HFF-Myc (cell line): ENCODE measurements at places on chromosomes 4 and X.

DNA sequence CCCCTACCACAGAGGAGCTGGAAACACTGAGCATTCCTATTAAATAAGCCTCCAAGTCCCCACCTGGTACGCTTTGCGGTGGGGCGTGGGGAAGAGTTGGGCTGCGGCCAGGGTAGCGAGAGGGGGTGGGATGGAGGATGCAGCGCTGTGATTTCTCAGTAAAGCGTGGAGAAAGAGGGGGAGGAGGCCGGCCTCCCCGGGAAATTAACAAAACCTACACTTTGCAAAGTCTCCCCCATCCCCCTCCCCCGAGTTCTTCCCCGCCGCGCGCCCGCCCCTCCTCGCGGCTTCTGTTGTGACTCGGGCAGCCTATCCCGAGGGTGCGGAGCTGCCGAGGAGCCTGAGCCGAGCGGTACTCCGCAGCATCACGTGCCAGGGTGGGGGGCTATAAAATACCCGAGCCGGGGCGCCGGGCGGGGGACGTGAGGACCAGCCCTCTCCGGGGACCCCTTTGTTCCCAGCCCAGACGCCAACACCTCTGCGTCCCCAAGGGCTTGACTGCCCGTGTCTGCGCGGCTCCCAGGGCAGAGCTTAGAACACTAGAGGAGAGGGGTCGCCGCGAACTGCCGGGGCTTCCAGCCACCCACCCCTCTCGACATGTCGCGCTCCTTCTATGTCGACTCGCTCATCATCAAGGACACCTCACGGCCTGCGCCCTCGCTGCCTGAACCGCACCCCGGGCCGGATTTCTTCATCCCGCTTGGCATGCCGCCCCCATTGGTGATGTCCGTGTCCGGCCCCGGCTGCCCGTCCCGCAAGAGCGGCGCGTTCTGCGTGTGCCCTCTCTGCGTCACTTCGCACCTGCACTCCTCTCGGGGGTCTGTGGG lies at the start of gene GSX2:
Gene GSX2 (plus strand): TSS at position 416 of the 827 bp plus-strand sequence. CDS start 182 bp downstream, at position 598.
- DNase-seq: no peak

DNA sequence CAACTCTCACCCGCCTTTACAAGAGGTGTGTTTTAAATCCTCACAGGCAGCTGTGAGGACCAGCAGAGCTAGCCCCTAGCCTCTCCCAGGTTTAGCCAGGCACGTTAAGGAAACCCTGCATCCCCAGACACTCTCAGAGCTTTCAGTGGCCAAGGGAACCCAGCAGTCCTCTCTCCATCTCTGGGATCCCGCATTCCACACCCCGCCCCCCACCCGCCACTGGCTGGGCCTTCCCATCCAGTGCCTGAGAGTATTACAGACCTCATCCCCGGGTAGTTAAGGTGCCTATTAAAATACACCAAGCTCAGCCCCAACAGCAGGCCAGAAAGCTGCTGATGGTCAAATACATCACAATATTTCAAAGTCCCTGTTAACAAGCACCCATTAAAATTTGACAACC lies 256.2 kb downstream of the BCOR start:
- DNase-seq: no peak

GRCh38 chr4:158850800-158851644 lies 82.2 kb downstream of the FNIP2 start:
- DNase-seq: no peak

GRCh38 chr4:36990128-36990872 lies 254.2 kb upstream of the NWD2 start:
- no peak for DNase-seq

GRCh38 chr4:75726577-75726976 lies 2.2 kb downstream of the USO1 start:
- no peak for DNase-seq

DNA sequence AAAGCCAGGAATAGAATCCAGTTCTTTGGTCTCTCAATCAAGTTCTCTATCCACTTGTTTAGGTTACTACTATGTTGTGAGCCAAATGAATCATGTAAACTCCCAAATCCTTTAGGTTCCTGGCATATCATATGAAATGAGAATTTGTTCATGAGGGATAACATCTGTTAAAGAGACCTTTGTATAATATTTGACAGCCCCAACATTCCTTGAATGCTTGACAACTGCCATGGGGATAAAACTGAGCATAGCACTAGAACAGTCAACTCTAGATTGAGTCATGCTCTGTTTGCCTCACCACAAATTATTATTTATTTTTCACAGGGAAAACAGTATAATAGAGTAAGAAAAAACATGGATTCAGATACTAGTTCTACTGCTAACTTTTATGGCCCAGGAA lies 93.3 kb downstream of the NAA11 start:
- no peak for DNase-seq

DNA sequence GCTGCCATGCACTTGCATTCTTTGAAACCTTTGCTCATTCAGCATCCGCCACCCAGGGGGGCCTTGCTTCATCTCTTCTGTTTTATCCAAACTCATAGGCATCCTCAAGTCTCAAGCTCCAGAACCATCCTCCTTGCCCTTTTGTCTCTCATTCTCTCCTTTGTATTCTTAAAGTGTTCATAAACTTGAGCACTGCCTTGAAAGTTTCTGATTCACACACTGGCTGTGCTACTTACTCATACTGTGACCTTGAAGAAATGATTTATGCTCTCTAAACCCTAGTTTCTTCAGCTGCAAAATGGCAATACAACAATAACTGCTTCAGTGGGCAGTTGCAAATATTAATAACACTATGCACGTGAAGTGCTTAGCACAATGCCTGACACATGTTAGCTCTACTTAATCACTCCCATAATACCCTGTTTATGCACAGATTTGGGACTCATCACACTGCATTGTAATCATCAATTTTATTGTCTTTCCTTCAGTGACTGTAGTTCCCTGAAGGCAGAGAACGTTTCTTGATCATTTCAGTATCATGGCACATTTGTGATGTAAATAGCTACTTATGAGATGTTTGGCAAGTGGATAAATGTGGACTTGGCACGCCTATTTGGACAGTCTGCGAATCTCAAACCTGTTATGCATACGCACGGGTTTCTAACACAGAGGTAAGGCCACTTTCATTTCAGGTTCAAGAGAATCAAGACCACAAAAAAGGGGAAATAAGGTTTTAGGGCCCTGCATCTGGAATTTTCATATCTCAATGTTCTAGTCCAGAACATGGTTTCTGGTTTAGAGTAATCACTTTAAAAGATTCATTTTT lies 291.0 kb downstream of the LDB2 start:
- DNase-seq: no peak

DNA sequence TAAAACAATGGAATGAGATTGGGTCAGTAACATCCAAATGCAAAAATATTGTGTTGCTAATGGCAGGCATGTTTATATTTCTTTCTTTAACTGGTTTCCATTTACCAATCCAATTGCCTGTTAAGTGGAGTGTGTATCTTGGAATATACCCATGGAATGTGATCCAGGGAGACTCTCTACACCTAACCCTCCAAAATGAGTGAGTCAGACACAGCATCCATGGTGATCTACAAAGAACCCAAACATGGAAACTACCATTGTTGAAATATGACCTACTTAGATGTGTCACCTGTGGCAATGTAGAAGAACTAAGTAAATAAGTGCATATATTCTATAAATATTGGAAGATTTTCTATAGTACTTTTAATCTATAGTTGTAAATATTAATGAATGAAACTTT lies 110.3 kb downstream of the AREG start:
- DNase-seq: peak; percentile 46

GRCh38 chrX:124342174-124342867 lies 4.0 kb upstream of the SH2D1A start:
- no peak for DNase-seq

DNA sequence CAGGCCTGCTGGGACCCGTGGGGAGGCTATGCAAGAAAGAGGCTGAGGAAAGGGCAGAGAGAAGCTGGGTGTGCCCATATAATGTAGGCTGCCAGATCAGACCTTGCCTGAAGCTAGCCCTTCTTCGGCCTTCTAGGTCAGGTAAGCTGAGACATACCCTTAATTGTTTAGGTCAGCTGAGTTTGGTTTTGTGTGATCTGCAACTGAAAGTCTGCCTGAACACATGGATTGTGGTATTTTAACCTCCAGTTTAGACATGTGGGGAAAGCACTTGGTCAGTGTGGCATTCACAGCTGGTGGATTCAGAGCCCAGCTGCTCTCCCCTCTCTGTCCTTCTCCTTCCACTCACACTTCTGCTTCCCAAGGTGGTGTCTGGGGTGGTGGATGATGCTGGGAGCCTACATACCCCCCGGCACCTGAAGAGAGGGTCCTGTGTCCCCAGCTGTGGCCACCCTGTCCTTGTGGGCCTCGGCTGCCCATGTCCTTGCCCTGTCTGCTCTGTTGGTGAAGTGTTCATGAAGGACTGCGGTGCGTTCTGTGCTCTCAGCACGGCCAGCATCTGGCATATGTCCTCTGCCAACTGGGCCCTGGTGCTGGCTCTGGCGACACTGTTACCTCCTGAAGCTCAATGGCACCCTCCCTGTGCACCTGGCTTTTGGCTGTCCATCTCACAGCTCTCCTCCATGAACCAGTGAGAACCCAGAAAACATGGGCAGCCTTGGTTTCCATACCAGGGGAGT lies 82.1 kb downstream of the NAT8L start:
- DNase-seq: no peak

- no peak for DNase-seq
Measured at GRCh38 chrX:45322820-45323219, 122.1 kb upstream of the DIPK2B start.

DNA sequence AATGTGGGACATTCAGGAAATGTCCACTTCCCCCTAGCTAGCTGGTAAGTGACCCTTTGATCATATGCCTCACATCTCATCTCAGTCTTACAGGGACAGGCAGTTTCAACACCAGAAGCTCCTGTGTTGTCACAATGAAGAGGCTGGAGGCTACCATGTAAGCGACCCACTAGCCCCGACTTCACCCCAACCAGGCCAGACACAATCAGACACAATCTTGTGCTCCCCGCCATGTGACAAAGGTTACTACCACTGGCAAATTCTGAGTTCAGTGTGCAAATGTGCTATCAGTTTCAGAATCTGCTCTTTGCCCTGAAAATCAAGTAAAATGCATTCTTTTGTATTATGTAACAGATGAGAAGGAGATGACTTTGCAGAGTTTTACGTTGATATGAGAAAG lies 56.9 kb upstream of the STS start:
- no peak for DNase-seq
